ENCODE measurements at places on chromosomes 13 and 19.

DNA sequence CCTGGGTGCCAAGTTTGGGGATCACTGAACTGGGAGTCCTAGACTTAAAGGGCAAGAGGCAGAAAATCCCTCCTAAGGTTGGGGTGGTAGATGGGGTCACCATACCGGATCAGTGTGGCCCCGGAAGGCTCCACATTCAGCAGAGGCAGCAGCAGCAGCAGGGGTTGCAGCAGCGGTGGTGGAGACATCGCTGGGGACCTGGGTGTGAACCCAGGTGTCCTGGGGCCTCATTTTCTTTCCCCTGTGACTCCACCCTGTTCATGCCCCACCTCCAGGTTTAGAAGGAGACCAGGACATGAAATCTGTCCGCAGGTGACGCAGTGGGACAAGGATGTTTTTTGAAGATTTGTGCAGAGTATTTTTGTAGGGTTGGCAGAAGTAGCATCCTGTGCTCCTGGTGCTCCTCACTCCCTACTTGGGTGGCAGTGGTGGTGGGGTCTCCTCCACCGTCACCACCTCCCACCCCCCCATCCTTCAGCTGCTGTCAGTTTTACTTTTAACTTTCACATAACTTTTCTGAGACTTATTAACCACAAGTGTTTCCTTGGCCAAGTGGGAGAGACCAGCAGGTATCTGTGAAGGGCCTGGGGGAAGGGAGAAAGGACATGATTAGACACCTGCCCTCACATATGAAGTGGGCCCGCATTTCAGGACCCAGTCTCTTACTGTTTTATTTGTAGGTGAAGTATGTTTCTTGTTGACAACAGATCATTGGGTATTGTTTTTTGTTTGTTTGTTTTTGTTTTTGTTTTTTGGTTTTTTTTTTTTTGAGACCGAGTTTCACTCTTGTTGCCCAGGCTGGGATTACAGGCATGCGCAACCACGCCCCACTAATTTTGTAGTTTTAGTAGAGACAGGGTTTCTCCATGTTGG, at the start of gene NAPSA:
NAPSA (minus strand) TSS at position 206 of the 873 bp plus-strand sequence; CDS start at position 188, 18 bp downstream.
- no peak for DNase-seq

DNA sequence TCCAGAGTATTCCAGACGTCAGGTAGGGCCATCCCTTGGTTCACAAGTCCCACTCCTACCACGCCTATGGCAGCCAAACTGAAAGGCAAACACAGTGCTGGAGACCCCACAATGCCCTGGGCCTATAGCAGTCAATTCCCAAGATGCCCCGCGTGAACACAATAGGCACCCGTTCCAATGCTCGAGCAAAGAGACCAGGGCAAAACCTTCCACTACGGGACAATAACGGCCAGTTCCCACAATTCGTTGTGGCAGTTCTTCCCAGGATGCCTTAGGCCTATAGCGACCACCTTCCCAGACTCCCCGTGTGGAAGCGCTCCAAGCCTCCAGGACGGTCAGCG, 538 bp downstream of the ZNF428 start:
- DNase-seq = no peak

GRCh38 chr13:28373810-28374209, 121.1 kb downstream of the FLT1 start:
- no peak for DNase-seq

DNA sequence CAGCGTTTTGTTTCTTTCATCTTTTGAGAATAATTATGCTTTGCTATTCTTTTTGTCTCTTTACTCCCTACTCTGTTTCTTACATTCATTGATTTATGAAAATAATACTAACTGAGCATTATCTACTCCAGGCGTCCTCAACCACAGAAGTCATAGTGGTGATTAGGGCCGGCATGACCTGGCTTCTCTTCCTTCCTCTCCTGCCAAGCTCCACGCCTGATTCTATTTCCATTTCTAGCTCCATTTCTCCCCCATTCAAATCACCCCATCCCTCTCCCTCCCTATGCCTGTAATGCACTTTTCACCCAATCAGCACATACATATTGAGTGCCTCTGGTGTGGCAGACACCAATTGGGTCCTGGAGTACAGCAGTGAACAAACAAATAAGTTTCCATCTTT, 183.2 kb upstream of the GPR12 start:
- no peak for DNase-seq

GRCh38 chr19:13629687-13630357, 123.5 kb upstream of the CACNA1A start:
- no peak for DNase-seq

DNA sequence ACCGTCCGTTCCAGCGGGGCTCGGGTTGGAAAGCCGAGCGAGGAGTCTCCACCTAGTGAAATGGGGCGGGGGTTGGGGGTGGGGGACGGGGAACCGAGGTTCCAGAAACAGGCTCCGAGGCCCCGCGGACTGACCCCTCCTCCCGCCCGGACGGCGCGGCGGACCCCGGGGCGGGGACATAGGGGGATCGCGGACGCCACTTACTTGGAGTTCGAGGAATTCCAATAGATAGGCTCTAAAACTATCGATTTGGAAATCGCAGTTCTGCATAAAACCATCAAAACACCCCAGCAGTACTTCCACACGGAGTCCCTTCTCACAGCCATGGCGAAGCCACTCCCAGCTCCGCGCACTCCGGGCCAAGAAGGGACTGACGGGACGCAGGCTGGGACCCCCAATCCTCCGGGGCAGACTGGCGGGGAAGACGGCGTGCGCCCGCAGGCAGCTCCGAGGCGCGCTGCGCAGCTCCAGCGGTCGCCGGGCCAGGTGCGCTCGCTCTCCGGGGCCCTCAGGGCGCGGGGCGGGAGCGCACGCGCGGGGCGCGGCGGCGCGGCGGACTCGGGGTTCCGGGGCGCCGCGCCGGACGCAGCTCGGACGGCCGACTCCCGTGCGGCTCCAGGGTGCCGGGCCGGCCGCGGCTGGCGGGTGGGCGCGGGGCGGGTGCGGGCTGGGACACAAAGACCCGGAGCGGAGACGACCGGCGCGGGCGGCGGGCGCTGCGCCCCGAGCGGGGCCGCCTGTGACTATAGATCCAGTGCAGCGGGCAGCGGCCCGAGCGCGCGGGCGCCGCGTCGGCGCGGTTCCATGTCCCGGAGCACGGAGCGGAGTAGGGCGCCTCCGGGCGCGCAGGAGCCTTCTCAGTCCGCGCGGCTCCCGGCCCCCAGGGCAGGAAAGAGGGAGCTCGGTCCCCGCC, 567 bp downstream of the EFNB2 start:
- DNase-seq = no peak

DNA sequence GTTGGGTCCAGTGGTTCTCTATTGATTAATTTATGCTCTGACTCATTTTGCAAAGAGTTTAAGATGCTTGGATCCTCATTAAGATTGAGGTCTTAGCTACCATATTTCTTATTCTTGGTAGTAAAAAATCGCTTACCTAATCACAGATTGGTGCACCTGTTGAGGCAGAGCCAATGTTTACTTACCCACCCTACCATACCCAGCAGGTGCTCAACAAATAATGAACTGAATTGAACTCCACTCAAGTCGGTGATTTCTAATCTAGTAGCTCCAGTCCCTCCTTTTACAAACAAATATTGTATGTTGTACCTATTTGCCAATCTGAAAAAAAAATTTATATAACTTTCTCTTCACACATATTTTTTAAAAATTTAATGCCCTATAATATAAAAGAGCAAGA, 361.0 kb downstream of the FGF14 start:
- DNase-seq = no peak

DNA sequence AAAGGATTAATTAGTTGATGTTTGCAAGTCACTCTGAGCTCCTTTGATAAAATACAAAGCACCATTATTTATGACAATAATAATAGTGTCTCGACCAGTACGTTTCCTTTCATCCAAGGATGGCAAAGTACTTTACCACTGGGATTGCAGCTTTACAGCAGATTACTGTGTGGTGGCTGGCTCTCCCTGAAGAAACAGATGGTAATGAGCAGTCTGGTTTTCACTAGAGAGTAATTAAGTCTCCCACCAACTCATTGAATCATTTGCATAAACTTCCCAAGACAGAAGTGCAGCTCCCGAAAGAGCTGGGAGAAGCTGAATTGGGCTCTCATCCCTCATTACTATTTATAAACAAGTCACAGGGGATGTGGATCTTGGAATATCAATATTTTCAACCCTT, 48.7 kb downstream of the KLF5 start:
- DNase-seq = no peak

- DNase-seq = no peak
Observed at GRCh38 chr13:113137691-113138298, 15.2 kb downstream of the F10 start.

DNA sequence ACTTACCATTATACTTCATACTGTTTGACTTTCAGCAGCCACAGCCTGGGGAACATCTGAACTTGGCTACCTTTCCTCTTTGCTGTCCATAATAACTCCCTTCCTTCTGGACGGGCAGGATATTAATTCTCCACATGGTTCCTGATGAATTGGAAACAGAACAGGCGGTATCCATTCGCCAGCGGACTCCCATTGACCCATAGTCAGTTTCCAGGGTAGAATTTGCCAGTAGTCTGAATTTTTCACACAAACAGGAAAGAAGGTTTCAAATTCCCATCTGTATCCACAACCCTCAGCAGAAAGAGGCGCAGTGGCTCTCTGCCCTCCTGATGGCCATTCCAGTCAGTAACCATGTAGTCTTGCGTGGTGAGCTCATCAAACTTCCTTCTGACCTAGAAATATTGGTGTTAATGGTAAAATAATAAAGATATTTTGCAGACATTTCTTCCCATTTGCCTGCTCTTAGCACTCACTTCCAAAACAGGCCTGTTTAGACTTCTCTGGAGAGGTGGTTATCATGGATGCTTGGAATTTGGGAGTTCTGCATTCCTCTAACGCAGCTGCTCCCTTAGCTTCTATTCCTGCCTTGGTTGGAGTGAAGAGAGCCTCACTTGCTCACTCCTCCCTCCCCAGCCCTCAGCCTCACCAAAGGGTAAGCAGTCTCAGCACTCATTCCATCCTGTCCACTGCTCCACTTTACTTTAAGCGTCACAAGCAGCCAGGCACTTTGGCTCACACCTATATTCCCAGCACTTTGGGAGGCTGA, 75.0 kb upstream of the OXGR1 start:
- no peak for DNase-seq

GRCh38 chr13:30044932-30045331, 194.5 kb upstream of the UBL3 start:
- DNase-seq = no peak

GRCh38 chr13:37868691-37869505, 674 bp downstream of the TRPC4 start:
- DNase-seq = no peak

- no peak for DNase-seq
Observed at GRCh38 chr19:35136977-35137702, 1.5 kb upstream of the FXYD1 start.

DNA sequence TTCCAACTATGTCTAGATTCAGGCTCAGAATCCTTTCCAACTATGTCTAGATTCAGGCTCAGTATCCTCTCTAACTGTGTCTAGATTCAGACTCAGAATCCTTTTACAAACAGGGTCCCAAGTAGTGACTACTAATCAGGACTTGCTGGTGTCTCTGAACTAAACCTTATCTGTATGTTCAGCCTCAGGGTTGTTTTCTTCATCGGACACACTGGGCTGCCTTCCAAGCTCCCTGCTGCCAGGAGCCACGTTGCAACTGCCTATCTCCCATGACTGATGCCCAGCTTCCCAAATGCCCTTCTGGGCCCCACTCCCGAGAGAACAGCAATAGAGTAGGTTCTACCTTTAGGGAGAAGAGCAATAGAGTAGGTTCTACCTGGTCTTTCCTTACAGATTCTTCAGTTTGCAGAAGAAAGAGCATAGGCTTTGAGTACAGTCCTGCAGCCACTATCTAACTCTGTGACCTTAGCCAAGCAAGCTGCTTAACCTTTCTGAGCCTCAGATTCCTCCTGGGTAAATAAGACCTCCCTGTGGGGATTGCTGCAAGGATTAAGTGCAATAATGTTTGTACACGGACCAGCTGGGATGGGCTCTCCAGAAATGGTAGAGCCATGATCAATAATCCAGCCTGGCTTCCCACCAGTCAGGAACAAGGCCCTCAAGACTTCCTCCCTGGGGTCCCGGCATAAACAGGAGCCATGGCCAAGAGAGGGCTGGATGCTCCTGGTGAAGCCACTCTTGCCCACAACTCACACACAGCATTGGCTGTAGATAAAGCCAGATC, 61.5 kb downstream of the ZIC5 start:
- DNase-seq = no peak

DNA sequence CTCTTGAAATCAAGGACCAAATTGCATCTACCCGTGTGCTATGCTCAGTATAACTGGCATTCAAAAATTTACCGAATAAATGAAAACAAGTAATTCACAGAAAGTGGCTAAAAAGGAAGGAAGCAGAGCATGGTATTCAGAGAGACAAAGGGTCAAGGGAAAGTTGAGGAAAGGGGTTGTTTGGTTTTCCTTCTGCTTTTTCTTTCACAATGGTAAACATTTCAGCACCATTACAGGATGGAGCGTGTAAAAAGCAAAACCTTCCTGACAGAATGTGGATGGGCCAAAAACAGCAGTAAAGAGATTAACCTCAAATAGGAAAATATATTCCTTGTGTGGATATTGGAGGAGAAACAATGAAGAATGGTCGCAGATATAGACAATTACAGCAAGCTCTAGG, 14.8 kb downstream of the DIAPH3 start:
- DNase-seq = no peak

- no peak for DNase-seq
Observed at GRCh38 chr19:2490659-2491058, 14.7 kb downstream of the GADD45B start.

DNA sequence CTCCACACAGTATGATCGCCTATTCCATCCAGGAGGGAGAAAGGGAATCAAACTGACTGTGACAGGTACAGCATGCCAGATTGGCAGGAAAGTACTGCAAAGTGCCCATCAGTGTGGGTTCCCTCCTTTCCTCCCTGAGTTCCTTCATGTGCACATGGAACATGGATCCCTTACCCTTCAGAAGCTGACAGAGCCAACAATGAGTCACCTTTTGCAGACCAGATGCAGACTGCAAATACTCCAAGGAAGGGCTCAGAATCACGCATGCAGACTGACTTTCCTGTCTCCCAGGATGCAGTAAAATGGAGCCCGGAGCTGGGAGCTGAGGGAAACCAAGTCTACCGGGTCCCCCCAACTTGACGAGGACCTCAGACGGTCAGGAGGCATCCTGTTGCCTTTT, 41.8 kb downstream of the SACS start:
- DNase-seq = no peak

- no peak for DNase-seq
Observed at GRCh38 chr13:110442930-110443621, 118.4 kb downstream of the RAB20 start.

DNA sequence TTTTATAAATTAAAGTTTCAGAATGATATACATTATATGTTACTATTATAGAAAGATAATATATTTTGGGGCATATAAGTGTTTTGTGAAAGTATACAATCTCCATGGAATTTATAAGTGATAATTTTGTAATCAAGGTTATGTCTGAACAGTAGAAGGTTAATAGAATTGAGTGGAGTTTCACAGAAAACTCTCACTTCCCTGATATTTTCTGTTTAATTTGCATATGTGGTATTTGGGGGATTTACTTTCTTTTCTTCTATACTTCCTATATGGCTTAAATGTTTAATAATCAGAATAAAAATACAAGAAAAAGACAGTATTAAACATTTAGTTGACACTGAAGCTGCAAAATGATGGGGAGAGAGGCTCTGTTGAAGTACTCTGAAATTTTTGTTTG, 848.5 kb downstream of the DACH1 start:
- DNase-seq = no peak

Measured in stimulated activated CD8-positive, alpha-beta memory T cell treated with anti-CD3 and anti-CD28 coated beads, Interleukin-4, amount 100 ng/mL, for 1 hour (primary cell).